ENCODE measurements at places on chromosomes 11 and 22.

DNA sequence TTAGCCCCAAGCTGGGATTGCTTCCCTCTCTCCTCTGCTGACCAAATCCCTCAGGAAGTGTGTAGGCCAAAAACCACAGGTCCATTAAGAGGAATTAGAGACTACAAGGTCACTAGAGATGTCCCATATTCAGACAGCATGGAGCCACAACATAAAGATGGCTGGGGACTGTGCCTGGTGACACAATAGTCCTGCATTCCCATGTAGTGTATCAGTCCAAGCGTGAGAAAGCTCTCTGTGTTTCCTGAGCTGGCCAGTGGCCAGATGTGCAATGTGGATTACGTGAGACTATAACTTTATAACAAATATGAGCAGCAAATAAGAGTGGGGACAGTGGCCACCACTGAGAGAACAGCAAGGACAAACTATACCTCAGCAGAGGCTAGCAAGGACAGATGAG lies 7.6 kb upstream of the MS4A10 start:
- no peak overlapping the region for H3K4me3 ChIP-seq
- H3K27ac ChIP-seq: no peak overlapping the region
- peaks cover 3% of the 10 kb centered on the region for H3K4me1 ChIP-seq
- DNase-seq: no peak
- no peaks in the 10 kb centered on the region for H3K27me3 ChIP-seq

DNA sequence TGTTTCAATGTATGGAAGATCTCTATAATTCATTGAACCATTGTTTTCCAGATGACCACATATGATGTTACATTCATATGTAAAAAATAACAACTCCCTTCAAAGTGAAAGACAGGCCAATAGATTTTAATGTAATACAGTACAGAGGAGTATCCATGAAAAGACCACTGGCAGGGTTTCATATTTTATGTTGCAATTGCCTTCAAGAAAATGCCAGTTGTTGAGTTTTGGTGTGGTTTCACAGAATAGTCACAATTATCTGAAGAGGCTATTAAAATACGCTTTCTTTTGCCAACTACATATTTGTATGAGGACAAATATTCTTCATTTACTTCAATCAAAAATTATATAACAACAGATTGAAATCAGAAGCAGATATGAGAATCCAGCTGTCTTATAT lies 14.3 kb downstream of the AMOTL1 start:
- H3K36me3 ChIP-seq: no peaks in the 10 kb centered on the region
- DNase-seq: no peak
- peaks cover 41% of the 10 kb centered on the region for H3K4me1 ChIP-seq
- no peak overlapping the region for H3K27ac ChIP-seq
- H3K27me3 ChIP-seq: no peaks in the 10 kb centered on the region

DNA sequence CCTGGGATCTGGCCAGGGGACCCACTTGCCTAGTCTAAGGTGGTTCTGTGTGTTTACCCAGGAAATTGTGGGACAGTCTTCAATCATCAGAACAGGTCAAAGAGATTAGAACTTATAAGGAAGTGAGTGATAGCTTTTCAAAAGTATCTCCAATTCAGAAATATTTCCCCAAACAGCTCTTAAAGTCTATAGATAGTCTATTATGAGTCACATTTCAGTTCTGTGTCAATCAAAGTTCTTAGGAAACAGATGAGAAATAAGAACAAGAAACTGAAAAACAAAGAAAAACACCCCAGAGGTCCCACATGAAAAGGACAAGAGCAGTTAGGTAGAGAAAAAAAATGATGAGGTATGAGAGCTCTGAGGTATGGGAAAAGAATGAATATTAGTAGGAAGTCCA lies 381.4 kb upstream of the MPPED2 start:
- no peaks in the 10 kb centered on the region for H3K36me3 ChIP-seq
- no peak for DNase-seq
- H3K4me3 ChIP-seq: no peak overlapping the region
- H3K4me1 ChIP-seq: no peaks in the 10 kb centered on the region
- no peaks in the 10 kb centered on the region for H3K27me3 ChIP-seq

DNA sequence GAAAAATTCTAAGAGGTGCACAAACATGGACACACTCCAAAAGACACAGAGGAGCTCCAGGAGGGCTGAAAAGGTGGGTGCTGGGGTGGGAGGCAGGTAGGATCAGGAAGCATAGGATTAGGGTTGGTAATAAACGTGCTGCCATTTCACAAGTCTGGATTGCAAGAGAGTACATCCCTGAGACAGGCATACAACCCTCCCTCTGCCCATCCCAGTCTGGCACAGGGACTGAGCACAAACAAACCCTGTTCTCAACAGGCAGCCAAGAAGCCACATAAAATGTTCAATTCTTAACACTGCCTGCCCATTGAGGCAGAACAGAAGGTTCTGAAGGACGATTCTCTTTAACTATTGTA lies 18.5 kb downstream of the SLC35F2 start:
- H3K36me3 ChIP-seq: no peaks in the 10 kb centered on the region
- peak overlapping the region; percentile 55 for H3K4me3 ChIP-seq
- peak overlapping the region; percentile 93 for H3K27ac ChIP-seq
- no peaks in the 10 kb centered on the region for H3K27me3 ChIP-seq
- peaks cover 6% of the 10 kb centered on the region for H3K4me1 ChIP-seq

- H3K4me3 ChIP-seq: no peak overlapping the region
- H3K4me1 ChIP-seq: peaks cover 9% of the 10 kb centered on the region
- H3K27me3 ChIP-seq: no peaks in the 10 kb centered on the region
These were observed 15.5 kb upstream of the TSKU start for GRCh38 chr11:76767659-76768058.

DNA sequence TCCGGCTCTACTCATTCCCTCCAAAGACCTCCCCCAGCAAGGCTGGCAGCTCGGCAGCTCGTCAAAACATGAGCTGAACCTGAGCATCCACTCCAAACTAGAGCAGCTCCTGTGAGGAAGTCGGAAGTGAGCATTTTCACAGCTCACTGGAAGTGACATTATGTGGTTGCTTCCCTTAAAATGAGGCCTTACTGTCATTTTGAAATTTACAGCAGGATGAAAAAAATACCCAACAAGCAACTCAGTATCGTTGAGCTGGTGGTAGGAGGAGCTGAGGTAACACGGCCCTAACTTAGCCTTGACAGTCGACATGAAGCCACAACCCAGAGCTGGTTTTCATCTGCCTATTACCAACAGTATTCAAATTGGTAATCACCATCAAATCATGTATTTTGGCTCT lies 38.0 kb upstream of the ARFGAP3 start:
- H3K4me1 ChIP-seq: peaks cover 19% of the 10 kb centered on the region
- peaks cover 30% of the 10 kb centered on the region for H3K36me3 ChIP-seq
- no peak overlapping the region for H3K4me3 ChIP-seq
- H3K27ac ChIP-seq: no peak overlapping the region
- no peak for DNase-seq
- H3K27me3 ChIP-seq: no peaks in the 10 kb centered on the region

- H3K4me3 ChIP-seq: no peak overlapping the region
- no peak overlapping the region for H3K27ac ChIP-seq
- DNase-seq: no peak
- no peaks in the 10 kb centered on the region for H3K27me3 ChIP-seq
These were observed 17.4 kb upstream of the CREB3L1 start for GRCh38 chr11:46259971-46260560.

DNA sequence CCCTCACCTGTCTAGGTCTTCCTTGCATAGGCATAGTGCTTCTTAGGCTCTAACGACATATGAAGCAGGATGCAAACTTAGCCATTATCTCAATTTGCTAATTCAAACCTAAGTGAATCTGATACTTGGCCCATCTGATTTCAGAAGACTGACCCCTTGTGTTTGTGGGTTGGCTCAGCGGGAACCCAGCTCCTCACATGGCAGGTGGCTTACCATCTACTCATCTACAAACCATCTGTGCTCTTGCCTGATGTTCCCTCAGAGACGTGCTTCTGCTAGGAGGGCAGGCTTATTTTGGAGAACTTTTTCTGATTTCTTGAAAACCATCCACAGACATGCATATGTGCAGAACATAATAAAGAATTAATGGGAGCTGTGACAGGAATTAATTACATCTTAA lies 15.2 kb downstream of the ELMOD1 start:
- H3K27ac ChIP-seq: no peak overlapping the region
- no peak for DNase-seq
- no peaks in the 10 kb centered on the region for H3K36me3 ChIP-seq
- H3K27me3 ChIP-seq: no peaks in the 10 kb centered on the region
- no peaks in the 10 kb centered on the region for H3K4me1 ChIP-seq

DNA sequence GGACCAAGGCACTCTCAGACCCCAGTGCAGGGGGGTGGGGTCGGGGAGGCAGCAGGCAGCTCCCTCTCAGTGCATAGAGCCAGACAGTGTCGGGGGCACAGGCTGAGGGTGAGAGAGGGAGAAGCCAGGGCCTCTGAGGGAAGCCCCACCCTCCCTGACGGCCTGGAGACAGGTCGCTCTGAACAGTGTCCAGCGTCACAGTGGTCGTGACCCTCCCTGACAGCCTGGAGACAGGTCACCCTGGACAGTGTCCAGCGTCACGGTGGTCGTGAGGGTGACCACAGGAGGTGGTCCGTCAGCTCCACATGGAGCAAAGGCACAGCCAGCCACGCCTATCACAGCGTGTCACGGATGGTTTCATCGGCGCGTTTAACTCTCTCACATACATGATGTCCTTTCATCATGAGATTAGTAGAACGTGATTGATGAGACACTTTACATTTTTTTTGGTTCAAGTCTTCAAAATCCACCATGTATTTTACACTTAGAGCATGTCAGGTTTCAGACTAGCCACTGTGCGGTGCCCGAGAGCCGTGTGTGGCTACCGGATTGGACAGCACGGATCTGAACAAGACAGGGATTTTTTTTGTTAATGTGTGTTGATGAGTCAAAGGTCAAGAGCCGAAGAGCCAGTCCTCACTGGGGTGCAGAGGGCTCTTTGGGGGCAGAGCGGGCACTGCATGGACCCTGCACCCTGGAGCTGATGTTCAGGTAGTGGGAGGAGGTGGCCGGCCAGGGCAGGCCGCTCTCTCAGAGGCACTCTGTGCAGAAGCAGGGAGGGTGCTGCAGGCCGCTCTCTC lies 23.9 kb upstream of the PANX2 start:
- H3K4me1 ChIP-seq: no peaks in the 10 kb centered on the region
- DNase-seq: no peak
- no peak overlapping the region for H3K27ac ChIP-seq
- H3K4me3 ChIP-seq: no peak overlapping the region
- H3K27me3 ChIP-seq: peaks cover 4% of the 10 kb centered on the region
- H3K36me3 ChIP-seq: no peaks in the 10 kb centered on the region

GRCh38 chr11:120141113-120141767 lies 3.3 kb upstream of the TRIM29 start:
- no peak overlapping the region for H3K27ac ChIP-seq
- no peaks in the 10 kb centered on the region for H3K36me3 ChIP-seq
- H3K4me3 ChIP-seq: no peak overlapping the region
- H3K4me1 ChIP-seq: no peaks in the 10 kb centered on the region
- peak; percentile 50 for DNase-seq

GRCh38 chr11:128116447-128116846 lies 470.9 kb downstream of the ETS1 start:
- DNase-seq: no peak
- no peak overlapping the region for H3K4me3 ChIP-seq
- no peaks in the 10 kb centered on the region for H3K4me1 ChIP-seq

- H3K27me3 ChIP-seq: no peaks in the 10 kb centered on the region
- peak; percentile 54 for DNase-seq
- H3K27ac ChIP-seq: no peak overlapping the region
- H3K36me3 ChIP-seq: no peaks in the 10 kb centered on the region
These were observed 148.0 kb upstream of the B3GAT1 start for GRCh38 chr11:134560066-134560465.

GRCh38 chr11:67066333-67066709 lies 9.7 kb downstream of the RHOD start:
- no peak for DNase-seq
- H3K36me3 ChIP-seq: no peaks in the 10 kb centered on the region
- no peak overlapping the region for H3K27ac ChIP-seq
- no peaks in the 10 kb centered on the region for H3K4me1 ChIP-seq
- no peaks in the 10 kb centered on the region for H3K27me3 ChIP-seq

- H3K4me1 ChIP-seq: peaks cover 30% of the 10 kb centered on the region
- H3K36me3 ChIP-seq: no peaks in the 10 kb centered on the region
- H3K27ac ChIP-seq: no peak overlapping the region
- DNase-seq: no peak
- no peaks in the 10 kb centered on the region for H3K27me3 ChIP-seq
These were observed 72.9 kb downstream of the LARGE2 start for GRCh38 chr11:45995342-45995734.

GRCh38 chr22:22776121-22776520 lies 111.5 kb upstream of the IGLL5 start:
- H3K4me1 ChIP-seq: no peaks in the 10 kb centered on the region
- H3K36me3 ChIP-seq: no peaks in the 10 kb centered on the region
- H3K4me3 ChIP-seq: no peak overlapping the region
- no peaks in the 10 kb centered on the region for H3K27me3 ChIP-seq
- no peak overlapping the region for H3K27ac ChIP-seq

DNA sequence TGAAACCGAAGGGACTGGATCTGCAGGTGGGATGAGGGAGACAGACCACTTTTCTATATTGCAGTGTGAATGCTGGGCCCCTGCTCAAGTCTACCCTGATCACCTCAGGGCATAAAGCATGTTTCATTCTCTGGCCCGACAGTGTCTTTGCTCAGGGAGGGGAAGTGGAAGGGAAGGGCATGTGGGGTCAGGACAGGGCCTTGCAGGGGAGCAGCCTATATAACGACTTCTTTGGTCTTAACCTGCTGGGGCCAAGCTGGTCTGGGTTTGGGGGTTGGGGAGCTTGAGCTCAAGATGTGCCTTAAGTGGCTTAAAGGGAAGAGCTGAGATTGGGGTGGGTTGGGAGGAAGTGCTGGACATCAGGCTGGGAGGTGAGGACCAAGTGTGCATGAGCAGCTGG lies 86.4 kb downstream of the GDPD4 start:
- no peaks in the 10 kb centered on the region for H3K36me3 ChIP-seq
- H3K4me3 ChIP-seq: no peak overlapping the region
- no peaks in the 10 kb centered on the region for H3K4me1 ChIP-seq
- H3K27me3 ChIP-seq: no peaks in the 10 kb centered on the region
- DNase-seq: no peak

DNA sequence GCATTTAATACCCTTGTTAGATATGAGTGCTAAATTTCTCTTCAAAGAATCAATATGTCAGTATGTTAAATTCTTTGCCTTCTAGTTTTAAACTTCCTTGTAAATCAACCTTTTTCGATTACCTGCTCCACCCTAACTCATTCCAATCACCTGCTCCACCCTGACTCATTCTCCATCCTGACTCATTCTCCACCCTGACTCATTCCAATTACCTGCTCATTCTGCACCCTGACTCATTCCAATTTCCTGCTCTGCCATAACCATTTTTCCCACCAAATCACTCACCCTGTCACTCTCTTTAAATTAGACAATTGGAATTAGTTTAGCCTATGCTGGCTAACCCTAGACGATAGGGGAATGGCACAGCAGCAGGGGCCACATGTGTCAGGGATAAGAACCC lies 519.5 kb upstream of the LRRC4C start:
- H3K36me3 ChIP-seq: no peaks in the 10 kb centered on the region
- no peaks in the 10 kb centered on the region for H3K27me3 ChIP-seq
- H3K4me1 ChIP-seq: no peaks in the 10 kb centered on the region
- no peak overlapping the region for H3K4me3 ChIP-seq
- H3K27ac ChIP-seq: no peak overlapping the region

DNA sequence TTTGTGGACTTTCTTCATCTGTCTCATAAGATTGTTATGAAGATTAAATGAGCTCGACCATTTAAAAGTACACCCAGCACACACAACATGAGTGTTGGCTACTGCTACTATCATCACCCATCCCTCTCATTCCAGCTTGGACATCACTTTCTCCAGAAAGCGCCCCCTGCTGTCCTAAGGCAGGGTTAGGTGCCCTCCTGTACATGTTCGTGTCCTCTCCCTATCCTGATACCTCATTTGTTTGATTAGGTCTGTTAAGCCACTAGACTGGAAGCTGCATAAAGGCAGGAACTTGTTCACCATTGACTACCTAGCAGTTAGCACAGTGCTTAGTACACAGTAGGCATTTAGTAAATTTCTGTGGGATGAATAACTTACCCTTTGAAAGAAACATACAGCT lies 85.5 kb downstream of the ENTHD1 start:
- no peak overlapping the region for H3K4me3 ChIP-seq
- H3K4me1 ChIP-seq: no peaks in the 10 kb centered on the region
- no peak overlapping the region for H3K27ac ChIP-seq
- H3K36me3 ChIP-seq: no peaks in the 10 kb centered on the region
- no peaks in the 10 kb centered on the region for H3K27me3 ChIP-seq

All from ascending aorta (tissue), 2 donors.